ENCODE measurements at places on chromosomes 2 and 18. TPM values are rescaled to one million over a fixed set of nuclear protein-coding genes. Genes with fewer than 3 reads are reported as not detected.

Gene PREPL
- total RNA-seq, result 27.3 TPM

Gene CRYBA2
- not detected for total RNA-seq

Gene PREB
- total RNA-seq, result 101 TPM

Gene CDH19
- not detected for total RNA-seq

Gene CNDP1
- total RNA-seq, result not detected

Gene TSN
- 89.6 TPM for total RNA-seq

Gene ARPC2
- 490 TPM for total RNA-seq

Gene ZSWIM2
- total RNA-seq, result not detected

Gene SKOR2
- not detected for total RNA-seq

Gene PCARE
- not detected for total RNA-seq

Gene NOSTRIN
- total RNA-seq, result not detected

Gene PTRHD1
- 51.0 TPM for total RNA-seq

Gene DHRS9
- 0.11 TPM for total RNA-seq

Gene C1QL2
- total RNA-seq, result not detected
